Kasumi-1 (cell line): ENCODE measurements at places on chromosomes 12 and 14.

DNA sequence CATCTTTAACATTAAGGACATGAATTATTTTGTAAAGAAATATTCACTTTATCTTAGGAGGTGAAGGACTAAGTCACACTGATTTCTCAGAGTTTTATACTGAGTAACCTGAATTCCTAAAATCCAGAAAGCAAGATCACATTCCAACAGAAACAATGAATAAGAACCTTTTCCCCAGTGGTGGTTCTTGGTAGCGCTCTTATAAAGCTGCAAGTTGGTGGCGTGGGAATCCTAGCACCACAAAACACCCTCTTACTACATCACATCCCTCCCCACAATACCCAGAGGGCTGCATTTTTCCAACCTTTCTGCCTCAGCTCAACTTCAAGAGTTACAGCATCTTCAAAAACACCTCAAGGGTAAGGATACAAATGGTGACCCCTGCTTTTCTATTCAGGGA is 44.0 kb upstream of the SMUG1 start:
- DNase-seq: no peak

- no peak for DNase-seq
Measured at GRCh38 chr12:16669756-16670155, 63.8 kb upstream of the LMO3 start.

DNA sequence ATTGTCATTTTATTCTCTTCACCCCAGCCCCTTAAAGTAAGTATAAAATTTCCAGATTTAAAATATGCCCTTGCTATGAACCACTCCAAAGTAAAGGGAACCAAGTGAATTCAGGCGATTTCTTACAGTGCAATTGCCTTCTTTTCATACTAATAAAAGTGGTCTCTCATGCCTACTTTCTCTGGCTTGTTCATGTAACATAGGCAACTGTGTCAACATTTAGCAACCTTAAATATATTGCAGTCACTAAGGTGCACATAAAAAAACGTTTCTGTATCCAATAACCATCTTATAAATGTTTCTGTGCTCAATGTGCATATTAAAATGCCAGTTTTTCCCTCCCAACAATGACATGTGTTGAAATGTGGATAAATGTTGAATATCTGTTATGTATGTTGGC is 271.6 kb upstream of the DCN start:
- DNase-seq: no peak

GRCh38 chr12:76374386-76375020 is 26.3 kb upstream of the BBS10 start:
- no peak for DNase-seq

DNA sequence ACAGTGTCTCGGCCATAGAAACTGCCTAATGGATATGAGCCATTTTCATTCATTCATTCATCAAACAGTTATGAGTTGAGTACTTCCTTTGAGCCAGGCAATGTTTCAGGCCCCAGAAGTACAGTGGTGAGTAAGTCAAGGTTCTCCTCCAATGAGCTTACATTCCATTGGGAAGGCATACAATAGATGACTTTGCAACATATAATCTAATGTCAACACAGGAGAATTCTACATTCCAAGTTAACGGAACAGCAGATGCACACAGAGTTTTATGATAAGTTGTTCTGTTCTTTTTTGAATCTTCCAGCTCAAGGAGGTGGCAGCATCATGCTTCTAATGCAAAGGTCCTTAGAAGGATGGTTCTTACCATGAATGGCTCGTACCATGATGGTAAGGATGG is 3.2 kb upstream of the RFC5 start:
- no peak for DNase-seq

- no peak for DNase-seq
Measured at GRCh38 chr14:104732355-104732804, 8.4 kb downstream of the ADSS1 start.

- no peak for DNase-seq
Measured at GRCh38 chr14:93431036-93431670, 414 bp downstream of the UNC79 start.
